Occipital lobe (tissue), 3 donors: ENCODE measurements at places on chromosomes 5 and 9.

- DNase-seq, result no peak
These were observed 41.9 kb downstream of the MOCS2 start for GRCh38 chr5:53067641-53068040.

DNA sequence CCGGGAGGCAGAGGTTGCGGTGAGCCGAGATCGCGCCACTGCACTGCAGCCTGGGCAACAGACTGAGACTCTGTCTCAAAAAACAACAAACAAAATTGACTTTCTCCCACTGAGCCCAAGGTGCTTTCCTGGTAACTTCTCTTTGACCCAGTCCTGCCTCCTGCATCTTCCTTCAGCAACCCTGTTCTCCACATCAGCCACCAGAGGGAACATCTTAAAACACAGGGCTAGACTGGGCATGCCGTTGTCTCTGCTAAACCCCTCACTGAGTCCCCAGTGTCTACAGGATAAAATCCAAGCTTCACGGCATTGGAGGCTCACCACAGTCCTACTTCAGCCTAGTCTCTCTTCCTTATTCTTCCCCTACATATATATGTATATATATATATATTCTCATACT is 39.8 kb upstream of the KCNMB1 start:
- DNase-seq, result no peak

DNA sequence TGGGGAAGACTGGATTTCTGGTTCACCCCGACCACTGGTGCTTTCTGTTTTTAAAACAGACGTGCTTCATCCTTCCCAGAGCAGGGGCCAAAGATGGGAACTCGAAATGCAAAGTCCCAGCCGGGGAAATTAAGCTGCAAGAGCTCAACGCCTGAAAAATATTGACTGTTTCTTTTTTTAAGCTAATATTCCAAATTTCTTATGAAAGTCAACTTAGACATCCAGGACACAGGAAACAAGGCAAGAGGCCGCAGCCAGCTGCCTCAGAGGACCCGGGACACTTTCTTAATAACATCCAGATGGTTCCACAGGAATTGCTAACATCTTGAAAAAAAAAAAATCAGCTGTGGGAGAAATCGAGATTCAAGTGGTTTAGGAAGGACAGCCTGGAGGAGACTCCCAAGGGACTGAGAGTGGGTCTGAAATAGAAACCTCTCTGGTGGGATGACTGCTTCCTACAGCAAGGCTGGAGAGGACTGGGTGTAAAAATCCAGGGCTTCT is 144.9 kb downstream of the FGF1 start:
- no peak for DNase-seq

GRCh38 chr9:68506551-68506950 is 34.1 kb downstream of the TMEM252 start:
- DNase-seq, result no peak

DNA sequence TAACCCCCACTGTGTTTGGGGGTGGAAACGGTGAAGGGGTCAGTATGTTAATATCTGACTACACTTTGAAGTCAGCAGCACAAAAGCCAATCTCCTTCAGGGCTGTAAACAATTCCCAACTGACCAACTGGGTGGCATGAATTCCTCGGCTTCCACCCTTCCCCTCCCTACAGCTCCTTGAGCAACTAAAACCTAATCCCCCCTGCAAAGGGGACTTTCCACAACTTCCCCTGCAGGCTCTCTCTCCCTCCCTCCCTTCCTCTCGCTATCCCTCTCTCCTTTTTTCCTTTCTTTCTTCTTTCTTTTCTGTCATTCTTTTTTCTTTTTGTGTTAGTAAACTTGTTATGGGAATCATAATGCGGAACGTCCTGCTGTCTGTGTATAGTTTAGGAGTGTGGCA is 65.1 kb upstream of the PTCH1 start:
- DNase-seq, result no peak

DNA sequence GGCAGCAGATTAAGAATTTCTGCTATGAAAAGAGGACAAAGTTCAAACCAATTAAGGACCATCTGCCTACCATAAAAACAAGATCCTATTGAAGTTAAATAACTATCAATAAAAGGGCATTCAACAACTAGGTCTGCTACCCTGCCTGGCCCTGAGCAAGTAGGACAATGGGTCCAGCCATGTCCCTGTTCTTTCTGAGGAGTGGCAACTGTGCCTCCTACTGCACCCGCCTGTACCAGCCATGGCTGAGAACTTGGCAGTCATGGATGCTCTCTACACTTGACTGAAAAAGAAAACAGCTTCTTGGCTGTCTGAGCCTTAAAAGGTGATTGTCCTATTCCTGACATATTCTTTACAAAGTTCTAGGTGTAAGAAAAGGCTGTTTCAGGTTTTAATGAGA is 652.4 kb downstream of the PDE4D start:
- no peak for DNase-seq

DNA sequence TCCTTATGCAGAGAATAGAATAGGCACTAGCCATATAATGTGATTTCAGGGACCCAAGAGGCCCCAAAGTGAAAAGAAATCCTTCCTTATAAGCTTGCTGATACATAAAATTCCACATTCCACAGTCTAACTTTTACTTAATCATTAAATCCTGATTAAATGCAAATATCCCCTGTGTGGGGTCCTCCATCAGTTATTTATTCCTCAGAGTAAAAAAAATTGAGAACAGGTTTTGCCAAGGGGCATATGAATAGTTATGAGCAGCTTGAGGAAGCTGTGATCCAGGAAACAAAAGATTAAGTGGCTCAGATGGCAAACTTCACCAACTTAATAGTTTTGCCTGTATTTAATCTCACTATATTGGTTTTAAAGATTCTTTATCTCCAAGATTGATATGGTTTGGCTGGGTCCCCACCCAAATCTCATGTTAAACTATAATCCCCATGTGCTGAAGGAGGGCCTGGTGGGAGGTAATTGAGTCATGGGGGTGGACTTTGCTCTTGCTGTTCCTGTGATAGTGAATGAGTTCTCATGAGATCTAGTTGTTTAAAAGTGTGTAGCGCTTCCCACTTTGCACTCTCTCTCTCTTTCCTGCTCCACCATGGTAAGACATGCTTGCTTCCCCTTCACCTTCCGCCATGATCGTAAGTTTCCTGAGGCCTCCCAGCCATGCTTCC is 324.9 kb downstream of the NPR3 start:
- DNase-seq, result no peak
